ENCODE measurements at places on chromosomes 6 and 20. TPM values are rescaled to one million over a fixed set of nuclear protein-coding genes. Genes with fewer than 3 reads are reported as not detected.

DNA sequence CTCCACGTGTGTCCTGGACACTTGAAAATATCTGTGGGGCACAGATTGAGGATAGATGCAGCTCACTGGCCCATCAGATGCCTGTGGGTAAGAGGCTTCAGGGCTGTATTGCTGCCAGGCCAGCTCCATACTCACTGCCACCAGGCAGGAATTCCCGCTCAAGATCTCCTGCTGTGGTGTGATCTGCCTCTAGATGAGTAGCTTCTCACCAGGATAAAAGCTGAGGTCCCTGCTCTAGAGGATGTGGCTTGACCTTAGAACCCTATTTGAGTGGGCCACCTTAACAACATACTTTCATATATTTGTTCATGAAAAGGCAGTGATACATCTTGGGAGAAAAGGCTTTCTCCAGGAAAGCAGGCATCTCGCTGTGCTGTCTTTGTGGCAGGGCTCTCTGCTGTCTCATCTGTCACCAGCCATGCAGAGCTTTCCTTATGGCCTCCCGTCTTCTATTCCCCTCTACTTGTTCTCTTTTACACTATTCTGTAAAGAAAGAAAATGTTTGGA is 165.7 kb upstream of the RNF217 start:
- DNase-seq: no peak

DNA sequence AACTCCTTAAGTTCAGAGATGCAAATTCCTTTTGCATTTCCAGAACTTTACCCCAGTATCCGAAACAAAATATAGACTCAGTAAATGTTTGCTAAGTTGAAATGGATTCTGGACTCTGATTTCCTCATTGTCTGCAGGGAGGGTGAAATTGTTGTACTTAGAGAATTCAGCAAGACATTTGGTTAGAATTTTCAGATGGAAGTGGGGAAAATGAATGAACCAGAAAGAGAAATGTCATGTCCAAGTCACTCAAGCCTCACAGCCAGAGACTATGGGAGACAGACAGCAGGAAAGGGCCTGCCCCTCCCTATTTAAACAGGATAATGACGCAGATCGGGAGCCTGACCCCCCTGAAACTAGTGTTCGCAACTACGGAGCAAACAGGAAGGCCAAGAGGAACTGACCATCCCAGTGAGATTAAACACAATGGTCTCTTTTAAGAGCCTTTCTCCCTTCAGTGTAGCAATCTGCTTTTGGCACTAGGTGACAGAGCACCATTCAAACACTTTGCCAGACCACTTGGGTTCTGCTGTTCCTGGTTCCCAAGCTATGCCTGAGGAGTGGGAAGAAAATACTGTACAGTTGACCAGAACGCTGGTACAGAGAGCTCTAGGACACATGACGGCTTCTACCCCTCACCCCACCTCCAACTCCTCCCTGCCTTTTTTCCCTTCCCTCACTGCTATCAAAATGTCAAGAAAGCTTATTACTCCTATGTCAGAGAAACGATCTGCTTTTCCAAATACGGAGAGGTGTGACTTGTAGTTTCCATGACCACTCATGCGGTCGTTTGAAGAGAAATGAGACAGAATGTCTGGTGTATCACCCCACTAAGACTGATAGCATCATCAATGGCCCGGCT is 13.7 kb downstream of the NEDD9 start:
- no peak for DNase-seq

The PNLDC1 gene
- 0.23 TPM for polyA plus RNA-seq

The STMND1 gene
- polyA plus RNA-seq: 0.34 TPM
